Activated naive CD8-positive, alpha-beta T cell treated with anti-CD3 and anti-CD28 coated beads, Interleukin-2, amount 10 ng/mL, durations not matched to agents 7 days and 5 days (primary cell): ENCODE measurements at places on chromosomes 1 and 21. TPM values are rescaled to one million over a fixed set of nuclear protein-coding genes. Genes with fewer than 3 reads are reported as not detected.
A peak's percentile ranks its signal among the peaks of the same experiment; 100 is the strongest.

ATP6V1G3 gene
- not detected for total RNA-seq

- H3K36me3 ChIP-seq, result peaks cover 4% of the 10 kb centered on the region
- H3K27ac ChIP-seq, result no peak overlapping the region
- H3K4me3 ChIP-seq, result no peak overlapping the region
- peaks cover 16% of the 10 kb centered on the region for H3K4me1 ChIP-seq
- no peak for DNase-seq
Observed at GRCh38 chr1:244732851-244733450, 80.0 kb downstream of the DESI2 start.

- DNase-seq, result no peak
- no peak overlapping the region for H3K4me3 ChIP-seq
- H3K36me3 ChIP-seq, result no peaks in the 10 kb centered on the region
- H3K4me1 ChIP-seq, result peaks cover 23% of the 10 kb centered on the region
Observed at GRCh38 chr1:234718496-234719453, 108.8 kb upstream of the IRF2BP2 start.

FCRL1 gene
- total RNA-seq, result 0.50 TPM

- H3K4me3 ChIP-seq, result no peak overlapping the region
- DNase-seq, result no peak
- peaks cover 10% of the 10 kb centered on the region for H3K4me1 ChIP-seq
- peaks cover 9% of the 10 kb centered on the region for H3K27me3 ChIP-seq
- no peaks in the 10 kb centered on the region for H3K36me3 ChIP-seq
Observed at GRCh38 chr1:54952950-54953718, 27.3 kb upstream of the TMEM61 start.

ILDR2 gene
- 3.5 TPM for total RNA-seq

MAP1LC3C gene
- not detected for total RNA-seq

- H3K4me1 ChIP-seq, result peaks cover 3% of the 10 kb centered on the region
- no peak overlapping the region for H3K27ac ChIP-seq
- H3K36me3 ChIP-seq, result no peaks in the 10 kb centered on the region
- H3K27me3 ChIP-seq, result no peaks in the 10 kb centered on the region
- no peak overlapping the region for H3K4me3 ChIP-seq
- no peak for DNase-seq
Observed at GRCh38 chr1:57061369-57061768, 95.6 kb upstream of the C8B start.

GRCh38 chr1:153985941-153986761 lies at the start of gene RAB13:
TSS of gene RAB13 (minus strand) at chr1:153986339. CDS start at chr1:153986236, 103 bp downstream.
- H3K4me3 ChIP-seq, result peak within 1 kb of the TSS; percentile 82
- peak within 1 kb of the TSS; percentile 90 for H3K27ac ChIP-seq
- H3K36me3 ChIP-seq, result peaks cover under 1% of the 10 kb centered on the region
- H3K27me3 ChIP-seq, result no peaks in the 10 kb centered on the region

DNA sequence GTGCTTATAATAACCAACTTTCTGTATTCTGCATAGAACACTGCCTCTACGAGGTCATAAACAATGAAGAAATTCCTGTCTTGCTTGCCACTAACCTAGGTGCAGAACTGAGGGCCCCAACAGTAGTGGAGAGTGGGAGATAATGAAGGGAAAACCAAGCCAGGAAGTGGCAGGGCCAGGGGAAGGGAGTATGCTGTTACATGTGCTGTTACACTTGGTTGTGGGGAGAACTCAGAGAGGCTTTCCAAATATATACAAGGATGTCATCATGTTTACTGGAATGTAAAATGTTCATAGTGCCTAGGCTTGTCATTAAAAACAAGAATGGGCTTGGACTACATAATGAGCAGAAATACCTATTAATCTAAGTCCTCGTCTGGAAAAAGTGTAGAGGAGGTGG lies 31.1 kb downstream of the NHLH2 start:
- DNase-seq, result no peak
- H3K36me3 ChIP-seq, result no peaks in the 10 kb centered on the region
- H3K27me3 ChIP-seq, result peaks cover 10% of the 10 kb centered on the region
- H3K27ac ChIP-seq, result no peak overlapping the region
- no peaks in the 10 kb centered on the region for H3K4me1 ChIP-seq

OVAAL gene
- total RNA-seq, result not detected

DNA sequence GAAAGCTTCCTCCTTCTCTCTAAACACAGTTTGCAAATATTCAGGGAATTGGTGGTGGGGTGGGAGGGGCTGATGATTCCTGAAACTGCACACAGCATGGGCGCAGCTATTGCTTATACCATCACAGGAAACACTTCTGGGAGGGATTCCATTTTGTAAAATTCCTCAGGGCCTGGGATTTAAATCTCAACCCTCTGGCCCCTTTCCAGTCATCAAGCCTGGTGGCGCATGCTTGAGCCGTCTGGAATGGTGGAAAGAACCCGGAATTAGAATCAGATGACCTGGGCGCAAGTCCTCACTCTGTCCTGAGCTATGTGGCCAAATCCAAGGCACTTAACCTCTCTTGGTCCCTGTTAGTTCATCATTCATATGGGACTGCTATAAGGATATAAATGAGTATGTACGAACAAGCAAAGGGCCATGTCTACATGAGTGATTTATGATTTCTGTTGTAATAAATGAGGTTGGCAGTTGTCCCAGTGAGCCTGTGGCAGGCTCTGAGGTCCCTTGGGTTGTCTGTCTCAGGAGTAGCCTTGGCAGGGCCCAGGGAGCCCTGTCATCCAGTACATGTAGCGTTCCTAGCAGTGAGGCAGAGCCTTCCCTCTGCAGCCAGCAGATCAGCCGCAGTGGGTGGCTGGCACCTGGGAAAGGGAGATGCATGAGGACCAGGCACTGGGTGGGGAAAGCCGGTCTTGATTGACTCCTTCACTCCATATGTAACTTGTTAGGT lies 72.0 kb downstream of the MAN1C1 start:
- peaks cover 4% of the 10 kb centered on the region for H3K36me3 ChIP-seq
- H3K4me3 ChIP-seq, result no peak overlapping the region
- peaks cover 19% of the 10 kb centered on the region for H3K4me1 ChIP-seq
- no peaks in the 10 kb centered on the region for H3K27me3 ChIP-seq
- no peak for DNase-seq

DNA sequence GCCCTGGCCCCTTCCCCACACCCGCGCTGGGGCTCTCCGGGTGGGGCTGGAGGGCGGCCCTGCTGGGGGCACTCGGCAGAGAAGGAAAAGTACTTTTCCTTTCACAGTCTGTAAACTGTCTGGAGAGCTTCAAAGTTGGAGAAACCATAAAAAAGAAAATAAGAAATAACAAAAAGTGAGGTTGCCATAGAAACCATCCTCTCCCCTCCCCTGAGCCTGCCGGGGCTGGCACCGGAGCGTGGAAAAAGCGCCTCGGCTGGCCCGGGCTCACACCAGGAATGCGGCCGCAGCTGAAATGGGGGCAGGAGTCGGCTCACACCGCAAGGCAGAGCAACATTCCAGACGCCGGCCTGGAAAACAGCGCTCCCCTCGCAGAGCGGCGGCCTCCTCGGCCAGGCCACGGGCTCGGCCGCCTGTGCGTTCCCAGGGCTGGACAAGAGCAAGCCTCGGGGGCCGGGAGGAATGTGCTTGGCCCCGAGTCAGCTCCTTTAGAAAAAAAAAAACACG lies 69.2 kb downstream of the MORN1 start:
- H3K27ac ChIP-seq, result no peak overlapping the region
- H3K4me1 ChIP-seq, result peaks cover under 1% of the 10 kb centered on the region
- DNase-seq, result no peak

GRCh38 chr1:183827801-183828200 lies 22.9 kb downstream of the RGL1 start:
- DNase-seq, result no peak
- no peaks in the 10 kb centered on the region for H3K27me3 ChIP-seq
- H3K27ac ChIP-seq, result no peak overlapping the region
- no peak overlapping the region for H3K4me3 ChIP-seq
- H3K36me3 ChIP-seq, result no peaks in the 10 kb centered on the region
